Suppressor macrophage treated with lipopolysaccharide for 1 hour (primary cell): ENCODE measurements at places on chromosomes 7 and 10.
A peak's percentile ranks its signal among the peaks of the same experiment; 100 is the strongest.

DNA sequence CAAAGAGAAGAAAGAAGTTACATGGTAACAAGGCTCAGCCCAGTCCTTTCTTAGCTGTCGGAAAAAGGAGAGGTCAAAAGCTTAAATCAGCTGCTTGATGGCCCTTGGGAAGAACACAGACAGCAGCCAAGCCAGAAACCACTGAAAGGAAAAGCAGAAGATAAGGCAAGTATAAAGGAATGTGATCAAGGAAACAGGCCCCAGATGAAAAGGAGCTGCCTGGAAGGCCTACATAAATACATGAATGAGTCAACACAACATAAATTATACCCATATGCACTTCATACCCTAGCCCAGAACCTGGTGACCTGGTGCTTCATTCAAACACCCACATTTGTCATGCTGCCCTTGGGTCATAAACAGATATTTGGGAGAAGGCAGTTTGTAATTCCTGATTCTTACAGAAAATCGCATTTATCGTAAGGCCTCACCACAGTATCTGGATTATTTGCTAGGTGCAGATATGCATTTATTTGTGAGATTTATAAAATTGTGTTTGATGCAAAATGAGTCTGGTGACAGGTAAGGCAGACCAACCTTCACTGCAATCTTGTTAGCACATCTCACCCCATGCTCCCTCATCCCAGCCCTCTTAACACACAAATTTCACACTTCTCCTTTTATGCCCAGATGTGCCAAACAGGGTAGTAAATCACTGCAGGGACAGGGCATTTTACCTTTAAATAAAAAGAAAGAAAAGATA, 94.9 kb upstream of the KCNIP2 start:
- no peak for DNase-seq

DNA sequence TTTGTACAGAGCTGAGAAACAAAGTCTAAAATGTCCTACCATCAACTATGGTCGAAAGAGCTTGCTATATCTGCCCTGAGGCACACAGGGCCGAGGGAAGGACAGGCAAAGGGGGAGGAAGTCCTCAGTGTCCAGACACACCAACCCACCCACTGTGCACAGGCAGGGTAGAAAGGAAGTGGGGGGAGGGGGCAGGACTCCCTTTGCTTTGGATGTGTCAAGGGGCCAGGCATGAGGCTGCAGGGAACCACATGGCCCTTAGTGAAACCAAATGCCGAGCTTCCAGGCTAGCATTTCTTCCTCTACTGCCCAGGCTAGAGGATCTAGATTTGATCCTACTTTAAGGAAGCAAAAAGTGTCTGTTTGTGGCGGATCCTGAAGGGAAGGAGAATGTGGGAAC, 28.6 kb downstream of the KCNH2 start:
- DNase-seq, result no peak

DNA sequence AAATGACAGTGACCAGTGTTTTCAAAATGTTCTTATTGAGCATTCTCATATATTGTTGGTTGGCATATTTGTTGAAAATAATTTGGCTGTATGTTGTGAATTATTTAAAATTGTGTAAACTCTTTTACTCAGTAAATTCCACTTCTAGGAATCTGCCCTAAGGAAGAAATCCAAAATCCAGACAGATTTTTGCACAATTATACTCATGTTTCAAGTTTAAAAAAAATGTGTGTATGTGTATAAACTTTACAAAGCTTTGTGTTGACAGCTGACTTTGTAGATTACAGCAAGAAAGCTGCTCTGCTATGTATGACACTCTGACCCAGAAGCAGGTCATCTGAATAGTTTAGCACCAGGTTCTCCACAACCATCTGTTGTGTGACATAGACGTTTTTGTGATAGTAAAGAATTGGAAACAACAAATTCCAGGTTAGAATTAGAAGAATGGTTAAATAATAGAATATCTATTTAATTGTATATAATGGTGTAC, 21.6 kb downstream of the KIFBP start:
- no peak for DNase-seq

- peak; percentile 5 for DNase-seq
Measured at GRCh38 chr7:149489391-149490024, 8.1 kb downstream of the ZNF746 start.

GRCh38 chr10:17140386-17140761, 10.8 kb upstream of the CUBN start:
- no peak for DNase-seq
